ENCODE measurements at places on chromosomes 6 and 20.

GRCh38 chr6:167795321-167795811, 31.3 kb upstream of the AFDN start:
- no peak for DNase-seq

DNA sequence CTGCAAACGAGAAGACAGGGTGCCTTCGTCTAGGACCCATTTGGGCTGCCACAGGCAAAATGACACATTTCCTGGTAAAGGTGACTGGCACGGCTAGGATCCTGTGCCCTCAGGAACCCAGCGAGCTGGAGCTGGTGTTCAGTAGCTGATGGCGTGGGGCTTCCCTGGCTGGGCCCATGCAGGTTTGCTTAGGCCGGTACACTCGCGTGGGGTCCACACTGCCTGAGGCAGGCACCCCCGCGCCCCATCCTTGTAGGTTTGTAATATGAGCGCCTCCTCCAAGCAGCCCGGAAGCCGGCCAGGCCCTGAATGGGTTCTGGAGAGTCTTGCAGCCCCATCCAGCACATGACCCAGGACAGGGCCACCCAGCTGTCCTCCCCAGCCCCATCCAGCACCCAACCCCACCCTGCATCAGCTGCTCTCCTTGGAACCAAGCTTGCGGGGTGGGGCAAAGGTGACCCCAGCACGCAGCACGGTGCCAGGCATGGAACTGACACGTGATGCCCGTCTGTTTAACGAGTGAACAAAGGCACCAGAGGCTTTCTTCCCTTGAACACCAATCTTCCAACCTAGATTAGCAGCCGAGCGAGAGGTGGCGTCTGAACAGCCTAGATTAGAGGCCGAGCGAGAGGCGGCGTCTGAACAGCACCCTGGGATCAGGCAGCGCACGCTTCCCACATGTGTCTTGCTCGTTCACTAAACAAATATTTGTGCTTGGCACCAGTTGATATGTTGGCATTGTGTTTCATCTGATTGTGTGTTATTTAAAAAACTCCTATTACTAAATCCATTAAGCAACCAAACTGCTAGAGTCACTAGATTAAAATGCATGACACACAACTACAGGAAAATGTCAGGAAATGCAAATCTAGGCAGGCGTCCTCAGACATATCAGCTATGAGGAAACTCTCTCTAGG, 112.1 kb downstream of the DLL1 start:
- no peak for DNase-seq

DNA sequence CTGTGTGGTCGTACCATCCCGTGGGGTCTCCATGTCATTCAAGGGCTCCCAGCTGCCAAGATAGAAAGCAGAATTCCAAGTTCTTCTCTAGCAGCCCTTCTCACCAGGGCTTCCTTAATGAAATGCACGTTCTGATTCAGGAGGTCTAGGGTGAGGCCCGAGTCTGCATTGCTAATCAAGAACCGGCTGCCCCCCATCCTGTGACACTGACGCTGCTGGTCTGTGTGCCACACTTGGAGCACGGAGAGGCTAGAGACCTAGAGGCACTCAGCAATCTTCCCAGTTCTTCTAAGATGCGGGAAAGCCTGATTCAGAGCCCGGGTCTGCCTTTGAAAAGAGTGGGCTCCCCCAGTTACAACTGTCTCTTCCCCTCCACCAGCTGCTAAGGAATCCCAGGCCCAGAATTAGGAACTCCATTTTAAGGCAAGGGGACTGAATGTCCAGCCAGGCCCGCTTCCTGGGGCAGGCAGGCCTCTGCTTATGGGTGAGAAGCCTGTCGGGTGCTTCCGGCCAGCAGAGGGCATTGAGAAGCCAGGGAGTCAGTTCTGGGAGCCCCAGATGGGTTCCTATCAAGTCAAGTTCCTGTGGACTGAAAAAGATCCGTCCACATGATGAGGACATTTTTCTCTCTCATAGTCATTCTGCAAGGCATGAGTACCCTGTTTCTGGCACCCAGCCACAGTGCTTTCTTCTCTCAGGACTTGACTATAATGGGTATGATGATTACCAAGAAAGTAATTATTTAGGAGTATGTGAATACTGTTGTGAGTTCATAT, 69.8 kb upstream of the RIN2 start:
- DNase-seq: no peak

DNA sequence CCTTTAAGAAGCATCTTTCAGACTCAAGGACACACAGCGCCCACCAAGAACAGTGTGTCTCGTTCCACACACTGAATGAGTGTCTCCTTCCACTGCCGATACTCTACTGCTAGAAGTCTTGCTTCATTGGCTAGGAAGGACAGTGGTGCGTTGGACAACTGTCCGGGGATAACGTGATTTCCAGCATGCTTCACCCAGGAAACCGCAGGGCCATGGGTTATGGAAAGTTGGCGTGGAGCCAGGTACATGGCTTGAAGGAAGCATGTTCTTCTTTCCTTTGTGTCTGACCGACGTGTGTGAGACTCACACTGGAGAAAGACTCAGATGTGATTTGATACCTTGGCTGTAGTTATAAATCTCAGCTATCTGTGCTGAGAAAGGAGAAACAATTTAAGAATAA, 73.2 kb downstream of the SMOC2 start:
- no peak for DNase-seq

DNA sequence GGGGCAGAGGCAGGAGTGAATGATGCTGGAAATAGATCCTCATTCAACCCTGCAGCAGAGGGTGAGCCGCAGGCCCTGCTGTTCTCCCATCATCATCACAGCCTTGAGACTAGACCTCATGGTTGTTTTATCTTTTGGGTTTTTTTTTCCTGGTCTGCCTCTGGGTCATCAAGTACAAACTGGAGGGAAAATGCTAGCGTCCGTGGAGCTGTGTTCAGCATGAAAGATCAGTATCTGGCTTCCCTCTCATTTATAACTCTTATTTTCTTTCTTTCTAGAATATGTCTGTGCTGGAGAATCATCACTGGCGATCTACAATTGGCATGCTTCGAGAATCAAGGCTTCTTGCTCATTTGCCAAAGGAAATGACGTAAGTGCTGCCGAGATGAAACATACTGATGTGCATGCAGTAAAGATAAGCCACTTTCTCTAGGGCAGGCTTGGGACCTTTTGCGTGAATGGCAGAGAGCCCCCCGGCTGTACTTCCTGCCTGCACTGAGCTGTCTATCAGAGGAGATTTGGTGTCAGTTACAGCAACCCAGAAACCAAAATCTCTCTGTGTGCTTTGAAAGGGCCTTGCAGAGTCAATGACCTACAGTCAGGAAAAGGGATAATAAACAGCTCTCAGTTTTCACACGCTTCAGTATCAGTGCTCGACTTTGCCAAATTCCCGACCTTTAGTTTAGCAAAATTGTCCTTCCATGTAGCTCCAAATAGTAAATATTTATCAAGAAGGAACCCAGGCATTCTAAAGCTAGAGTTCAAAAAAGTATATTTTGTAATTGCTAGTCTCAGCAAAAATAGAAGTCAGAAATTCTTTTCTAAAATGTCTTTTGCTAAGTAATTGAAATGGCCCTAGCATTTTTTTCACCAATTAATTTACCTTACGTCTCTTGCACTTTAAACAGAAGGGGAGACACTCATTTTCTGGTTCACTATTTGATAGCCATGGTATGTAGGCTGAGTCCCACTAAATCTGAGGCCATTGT, 76.3 kb downstream of the MTFR2 start:
- DNase-seq: no peak

- DNase-seq: no peak
Observed at GRCh38 chr6:99032396-99032795, 84.7 kb upstream of the FBXL4 start.
